ENCODE measurements at places on chromosomes 11 and 22.

- DNase-seq: no peak
Observed at GRCh38 chr11:8415195-8415594, 151.5 kb upstream of the LMO1 start.

DNA sequence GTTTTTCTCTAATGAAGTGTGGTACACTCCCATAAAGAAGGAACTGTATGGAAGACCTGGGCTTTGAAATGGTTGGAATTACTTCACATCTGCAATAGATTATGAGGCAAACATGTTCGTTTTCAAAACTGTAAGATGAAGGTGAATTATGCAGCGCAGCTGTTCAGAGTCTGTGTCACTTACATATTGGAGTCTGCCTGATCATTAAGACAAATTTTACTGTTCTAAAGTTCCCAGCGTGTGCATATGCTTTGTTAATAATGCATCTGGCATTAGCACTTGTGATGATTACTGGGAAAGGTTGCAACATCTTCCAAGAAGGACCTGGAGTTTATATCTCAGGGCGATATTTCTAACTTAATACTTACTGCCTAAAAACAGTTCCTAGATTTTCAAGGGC, 255.2 kb upstream of the ZC3H12C start:
- DNase-seq: no peak

- DNase-seq: no peak
Observed at GRCh38 chr11:121794671-121795141, 321.3 kb downstream of the BLID start.

GRCh38 chr22:43723816-43724215, 88.3 kb downstream of the EFCAB6 start:
- no peak for DNase-seq

- DNase-seq: no peak
Observed at GRCh38 chr11:65532388-65533064, 7.6 kb downstream of the SCYL1 start.

GRCh38 chr11:122616718-122617117, 38.8 kb upstream of the UBASH3B start:
- DNase-seq: no peak

- DNase-seq: no peak
Observed at GRCh38 chr22:46149512-46150033, 753 bp upstream of the PPARA start.

DNA sequence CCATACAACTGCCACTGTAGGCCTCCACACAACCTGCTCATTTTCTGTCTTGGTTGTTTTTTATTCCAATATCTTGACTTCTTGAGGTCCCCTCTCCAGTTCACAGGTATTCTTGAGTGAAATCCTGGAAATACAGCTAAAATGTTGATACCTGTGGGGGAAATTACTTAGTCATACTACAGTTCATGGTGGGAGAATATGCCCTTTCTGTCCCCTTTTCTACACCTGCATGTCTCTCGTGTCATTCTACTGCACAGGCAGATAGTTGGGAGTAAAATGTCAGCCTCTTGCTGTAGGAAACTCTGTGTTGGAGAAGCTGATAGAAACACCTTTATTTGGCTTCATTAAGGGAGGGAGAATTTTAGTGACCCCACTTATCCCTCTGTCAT, 4.6 kb downstream of the OOSP4A start:
- no peak for DNase-seq

DNA sequence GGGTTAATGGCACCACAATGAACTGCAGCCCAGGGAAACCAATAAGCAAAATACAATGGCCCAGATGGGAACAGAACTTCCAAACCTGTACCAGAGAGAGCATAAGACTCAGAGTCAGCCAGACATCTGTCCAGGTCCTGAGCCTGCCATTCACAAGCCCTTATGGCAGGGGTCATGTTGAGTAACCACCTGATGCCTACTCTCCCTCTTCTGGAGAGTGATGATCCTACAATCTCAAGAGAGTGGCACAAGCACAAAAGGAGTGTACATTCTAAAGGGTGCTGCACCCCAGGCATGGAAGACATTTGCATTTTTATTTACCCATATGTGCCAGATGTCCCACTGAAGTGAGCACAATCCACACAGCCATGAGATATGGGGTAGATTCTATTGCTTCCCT, 10.6 kb downstream of the TENM4 start:
- DNase-seq: no peak

GRCh38 chr22:49705972-49706352, 121.7 kb downstream of the BRD1 start:
- no peak for DNase-seq

DNA sequence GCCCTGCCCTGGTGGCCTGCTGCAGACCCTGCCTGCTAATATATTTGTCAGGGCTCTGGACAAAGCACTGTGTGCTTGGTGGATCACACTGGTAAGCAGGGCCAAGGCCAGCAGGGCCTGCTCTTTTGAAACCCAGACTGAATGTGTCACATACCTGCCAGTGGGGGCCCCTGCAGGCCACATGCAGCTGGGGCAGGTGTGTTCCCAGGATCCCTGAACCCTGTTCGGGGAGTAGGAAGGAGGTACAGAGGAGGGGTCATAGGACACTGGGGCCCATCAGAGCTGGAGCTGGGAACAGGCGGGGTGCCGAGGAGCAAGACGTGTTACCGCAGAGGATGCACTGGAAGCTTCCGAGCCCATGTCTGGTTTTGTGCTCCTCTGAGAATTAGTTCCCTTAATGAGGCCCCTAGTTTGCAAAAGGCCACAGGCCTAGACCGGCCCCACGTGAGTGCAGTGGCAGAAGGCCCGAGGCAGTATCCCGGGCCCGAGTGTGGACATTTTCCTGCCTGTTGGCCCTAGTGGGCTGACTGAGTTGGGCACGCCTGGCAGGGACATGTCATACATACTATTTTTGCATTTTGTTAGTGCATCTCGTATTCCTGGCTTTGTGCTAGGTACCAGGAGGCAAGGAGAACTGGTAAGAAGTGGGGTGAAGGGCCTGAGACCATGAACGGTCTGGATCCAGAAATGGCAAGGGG, 11.2 kb upstream of the ACR start:
- no peak for DNase-seq

DNA sequence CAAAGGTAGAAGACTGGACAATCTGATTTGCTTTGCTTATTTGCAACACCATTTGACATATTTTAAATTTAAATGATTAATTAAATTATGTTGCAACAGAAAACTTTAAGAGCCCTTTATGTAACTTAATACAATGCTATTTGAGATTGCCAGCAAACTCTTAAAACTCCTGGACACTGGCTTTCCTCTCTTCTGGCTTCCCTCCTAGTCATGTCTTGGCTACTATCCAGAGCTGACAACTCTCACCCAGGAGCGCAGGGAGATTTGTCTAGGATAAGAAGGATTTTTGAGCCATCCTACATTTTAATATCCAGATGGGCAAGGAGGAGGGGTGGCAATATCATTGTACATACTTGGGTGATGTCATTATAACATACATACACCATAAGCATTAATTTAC, 134.3 kb downstream of the ELP4 start:
- no peak for DNase-seq

DNA sequence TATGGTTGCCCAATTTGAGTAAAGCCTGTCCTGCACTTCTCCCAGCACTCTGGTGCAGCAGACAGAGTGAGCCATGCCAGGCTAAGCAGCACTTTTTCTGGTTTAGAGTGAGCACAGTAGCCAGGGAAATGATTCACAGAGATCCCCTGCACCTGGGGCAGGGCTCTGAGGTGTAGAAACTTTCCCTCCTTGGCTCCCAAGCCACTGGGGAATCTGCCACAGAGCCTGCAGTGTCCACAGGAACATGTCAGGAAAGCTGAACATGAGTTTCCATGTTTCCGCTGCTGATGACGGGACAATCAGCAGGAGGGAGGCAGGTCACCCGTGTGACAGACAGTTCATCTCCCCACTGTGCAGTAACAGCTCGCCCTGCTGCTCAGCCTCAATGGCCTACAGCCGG, 429.9 kb upstream of the B3GAT1 start:
- no peak for DNase-seq

- peak; percentile 73 for DNase-seq
Observed at GRCh38 chr11:6438979-6439571, 1.7 kb downstream of the HPX start.

- DNase-seq: peak; percentile 96
Observed at GRCh38 chr11:17207317-17208256, at the start of gene PIK3C2A. PIK3C2A (minus strand) TSS chr11:17207986; CDS start chr11:17169741, 38,245 bp downstream.

- DNase-seq: no peak
Observed at GRCh38 chr11:13881226-13881905, 81.2 kb upstream of the SPON1 start.

GRCh38 chr22:45534339-45535192, 31.9 kb downstream of the FBLN1 start:
- DNase-seq: no peak

GRCh38 chr22:19961201-19961580, 19.6 kb upstream of the TXNRD2 start:
- no peak for DNase-seq

DNA sequence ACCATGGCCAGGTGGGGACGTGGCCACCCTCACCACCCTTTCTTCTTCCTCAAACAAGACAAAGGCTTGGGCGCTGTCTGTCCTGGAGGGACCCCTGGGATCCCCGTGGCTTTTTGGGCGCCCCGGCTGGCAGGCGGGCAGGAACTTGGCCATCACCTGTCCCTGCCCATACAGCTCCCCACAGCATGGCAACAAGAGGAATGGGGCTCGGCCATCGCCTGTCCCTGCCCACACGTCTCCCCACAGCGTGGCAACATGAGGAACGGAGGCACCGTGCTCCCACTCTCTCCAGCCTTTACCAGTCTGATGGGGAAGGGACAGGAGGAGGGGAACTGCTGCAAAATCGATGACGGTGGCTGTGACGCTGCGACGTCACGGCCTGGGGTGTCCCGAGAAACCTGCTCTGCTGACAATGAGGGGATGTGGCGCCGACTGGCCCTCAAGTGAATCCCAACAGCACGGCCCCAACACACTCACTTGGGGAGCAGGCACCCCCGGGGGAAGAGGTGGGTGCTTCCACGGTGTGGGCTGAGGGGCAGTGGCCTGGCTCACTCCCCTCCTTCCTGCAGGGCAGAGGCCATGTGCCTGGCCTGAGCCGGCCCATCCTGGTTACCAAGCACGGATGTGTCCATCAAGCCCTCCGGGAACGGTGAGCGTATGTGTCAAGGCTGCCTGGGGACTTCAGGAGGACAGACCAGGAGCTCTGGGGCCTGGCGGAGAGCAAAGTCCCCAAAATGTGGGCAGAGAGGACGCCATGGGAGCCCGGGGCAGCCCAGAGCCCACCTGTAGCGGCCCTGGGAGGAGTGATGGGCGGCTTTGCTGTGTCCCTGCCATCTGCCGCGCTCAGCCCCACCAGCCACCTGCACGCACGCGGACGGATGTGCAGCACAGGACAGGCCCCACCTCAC, 30.4 kb downstream of the TOLLIP start:
- no peak for DNase-seq

Data from AG08395 (cell line).